ENCODE measurements at places on chromosomes 2 and 18.

DNA sequence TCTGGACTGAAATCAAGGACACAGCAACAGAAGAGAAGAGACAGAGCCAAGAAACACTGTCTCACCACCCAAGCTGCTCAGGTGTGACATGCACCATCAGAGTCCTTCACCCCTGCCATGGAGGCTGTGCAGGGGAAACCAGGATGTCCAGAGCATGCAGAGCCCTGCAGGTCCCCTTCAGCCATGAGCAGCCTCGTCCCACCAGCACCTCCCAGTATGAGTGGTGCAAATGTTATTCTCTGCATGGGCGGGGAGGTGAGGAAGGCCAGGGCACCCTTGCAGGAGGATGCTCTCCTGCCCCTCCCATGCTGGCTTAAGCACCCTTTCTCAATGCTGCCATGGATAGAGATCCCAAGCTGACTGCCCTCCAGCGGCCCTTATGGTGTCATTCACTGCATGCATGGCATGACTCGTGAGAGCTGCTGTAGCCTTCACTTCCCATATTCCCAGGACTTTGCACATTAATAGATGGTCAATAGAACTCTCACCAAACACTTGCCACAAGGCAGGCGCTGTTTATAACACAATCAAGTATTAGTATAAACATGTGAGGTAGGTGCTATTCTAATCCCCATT, 171.0 kb downstream of the ANAPC1 start:
- no peak for DNase-seq
- H3K27ac ChIP-seq, result no peak overlapping the region
- H3K4me3 ChIP-seq, result no peak overlapping the region
- H3K27me3 ChIP-seq, result no peaks in the 10 kb centered on the region
- no peaks in the 10 kb centered on the region for H3K36me3 ChIP-seq

- DNase-seq, result no peak
- peaks cover 24% of the 10 kb centered on the region for H3K4me1 ChIP-seq
- H3K27me3 ChIP-seq, result no peaks in the 10 kb centered on the region
- H3K36me3 ChIP-seq, result no peaks in the 10 kb centered on the region
- no peak overlapping the region for H3K27ac ChIP-seq
Measured at GRCh38 chr2:231387904-231388724, 7.4 kb upstream of the B3GNT7 start.

DNA sequence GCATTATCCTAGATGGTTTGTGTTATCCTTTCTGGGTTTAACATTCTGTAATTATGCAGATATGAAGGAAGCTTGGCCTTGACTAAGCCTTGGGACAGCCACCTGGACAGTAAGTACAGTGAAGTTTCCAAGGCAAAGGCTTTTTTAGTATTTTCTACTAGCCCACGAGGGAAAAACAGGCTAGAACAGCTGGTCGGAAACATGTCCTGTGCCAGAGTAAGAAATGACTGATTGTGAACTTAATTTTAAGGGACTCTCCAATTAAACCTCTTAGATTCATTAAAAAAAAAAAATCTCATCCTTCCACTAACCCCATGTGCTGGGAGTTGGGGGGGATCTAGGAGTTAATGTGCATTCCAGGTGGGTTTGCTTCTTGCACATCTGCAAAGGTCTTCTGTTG, 720.8 kb downstream of the SLC4A3 start:
- no peaks in the 10 kb centered on the region for H3K27me3 ChIP-seq
- H3K27ac ChIP-seq, result no peak overlapping the region
- DNase-seq, result no peak

DNA sequence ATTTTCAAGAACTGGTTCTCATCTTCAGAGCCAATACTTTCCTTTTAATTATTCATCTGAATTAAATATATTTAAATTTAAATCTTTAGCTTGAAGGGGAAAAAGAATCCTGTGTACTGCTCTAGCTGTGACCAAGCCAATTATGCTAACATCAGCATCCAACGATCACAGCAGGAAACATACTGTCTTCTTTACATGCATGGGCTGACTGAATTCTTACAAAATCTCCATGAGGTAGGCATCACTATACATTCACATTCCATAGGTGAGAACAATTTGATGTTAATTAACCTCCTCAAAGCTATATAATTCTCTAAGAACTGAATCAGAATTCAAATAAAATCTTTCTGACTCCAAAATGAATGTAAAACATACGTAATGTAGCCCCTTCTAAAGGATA, 118.8 kb upstream of the MAP2 start:
- DNase-seq, result no peak
- no peaks in the 10 kb centered on the region for H3K27me3 ChIP-seq
- H3K36me3 ChIP-seq, result no peaks in the 10 kb centered on the region
- H3K4me3 ChIP-seq, result no peak overlapping the region
- no peaks in the 10 kb centered on the region for H3K4me1 ChIP-seq

DNA sequence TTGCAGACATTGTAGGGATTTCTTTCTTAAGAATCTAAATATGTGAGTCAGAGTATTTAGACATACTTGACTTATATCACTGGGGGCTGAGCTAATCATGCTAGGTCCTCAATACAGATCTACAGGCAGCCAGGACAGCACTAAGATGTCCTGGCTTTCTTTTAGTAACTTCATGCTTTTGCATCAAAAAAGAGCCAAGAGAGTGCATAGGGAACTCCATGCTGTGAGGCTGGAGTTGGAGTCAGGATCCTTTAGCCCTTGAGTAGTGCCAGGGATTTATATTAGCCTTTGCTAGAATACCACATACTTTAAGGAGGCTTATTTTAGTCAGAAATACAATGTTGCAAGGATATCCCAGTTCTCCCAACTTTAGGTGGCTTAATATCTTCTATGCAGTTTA, 289.7 kb downstream of the CCDC85A start:
- no peak for DNase-seq
- H3K36me3 ChIP-seq, result no peaks in the 10 kb centered on the region
- H3K27me3 ChIP-seq, result no peaks in the 10 kb centered on the region

GRCh38 chr18:11024928-11025669, 124.3 kb downstream of the PIEZO2 start:
- no peak overlapping the region for H3K4me3 ChIP-seq
- no peak for DNase-seq
- H3K27me3 ChIP-seq, result no peaks in the 10 kb centered on the region
- H3K4me1 ChIP-seq, result peaks cover 48% of the 10 kb centered on the region

- no peak overlapping the region for H3K27ac ChIP-seq
- no peaks in the 10 kb centered on the region for H3K36me3 ChIP-seq
- H3K27me3 ChIP-seq, result no peaks in the 10 kb centered on the region
- DNase-seq, result no peak
Measured at GRCh38 chr2:200034816-200035215, 79.4 kb downstream of the MAIP1 start.
